ENCODE measurements at places on chromosomes 4 and X. TPM values are rescaled to one million over a fixed set of nuclear protein-coding genes. Genes with fewer than 3 reads are reported as not detected.

DNA sequence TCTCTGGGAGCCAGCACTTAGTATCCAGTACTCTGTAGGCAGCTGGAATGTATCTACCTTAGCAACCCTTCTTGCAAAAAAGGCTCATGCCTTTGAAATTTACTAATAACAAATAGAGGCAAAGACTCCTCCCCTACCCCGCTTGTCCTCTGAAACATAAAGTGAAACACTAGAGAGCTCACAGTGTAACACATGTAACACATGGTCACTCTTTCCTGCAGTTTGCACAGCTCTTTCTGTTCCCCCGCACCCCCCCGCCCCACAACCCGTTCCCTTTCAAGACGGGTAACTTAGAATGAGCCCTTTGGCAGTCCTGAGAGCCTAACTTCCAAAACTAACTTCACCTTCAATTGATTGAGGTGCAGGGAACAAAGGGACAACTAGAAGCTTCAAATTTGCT, 6.0 kb upstream of the BCORL1 start:
- no peak for DNase-seq

DNA sequence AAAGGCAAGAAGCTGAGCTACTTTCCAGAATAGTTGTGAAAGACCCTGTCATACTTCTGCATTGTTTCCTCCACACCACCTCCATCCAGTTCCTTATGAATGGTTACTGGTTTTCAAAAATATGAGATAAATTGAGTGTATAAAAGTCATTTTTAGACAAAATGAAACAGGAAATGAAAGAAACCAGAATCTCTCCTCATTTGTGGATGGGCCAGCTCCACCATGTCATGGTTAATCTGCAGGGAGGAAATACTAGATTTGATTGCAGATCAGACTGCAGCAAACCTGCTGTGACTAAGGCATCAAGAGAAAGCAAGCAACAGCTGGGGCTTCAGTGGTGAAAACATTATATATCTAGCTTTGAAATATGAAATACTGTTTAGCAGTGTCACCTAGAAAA, 23.8 kb downstream of the F9 start:
- no peak for DNase-seq

DNA sequence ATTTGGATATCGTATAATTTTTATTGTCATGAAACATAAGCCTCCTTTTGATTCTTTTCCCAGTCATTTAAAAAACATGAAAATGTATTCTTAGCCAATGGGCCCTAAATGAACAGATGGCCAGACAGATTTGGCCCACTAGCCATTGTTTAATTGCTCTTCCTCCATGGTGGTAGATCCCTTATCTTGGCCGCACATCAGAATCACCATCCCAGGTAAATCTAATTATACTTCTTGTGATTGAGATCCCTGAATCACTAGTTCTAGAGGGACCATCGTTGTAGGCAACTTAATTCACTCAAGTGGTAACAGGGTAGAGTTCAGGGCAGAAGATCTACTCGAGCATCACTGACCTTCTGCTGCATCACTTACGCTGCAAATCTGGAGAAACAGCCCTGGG, 24.1 kb upstream of the VCX3A start:
- DNase-seq: no peak

DNA sequence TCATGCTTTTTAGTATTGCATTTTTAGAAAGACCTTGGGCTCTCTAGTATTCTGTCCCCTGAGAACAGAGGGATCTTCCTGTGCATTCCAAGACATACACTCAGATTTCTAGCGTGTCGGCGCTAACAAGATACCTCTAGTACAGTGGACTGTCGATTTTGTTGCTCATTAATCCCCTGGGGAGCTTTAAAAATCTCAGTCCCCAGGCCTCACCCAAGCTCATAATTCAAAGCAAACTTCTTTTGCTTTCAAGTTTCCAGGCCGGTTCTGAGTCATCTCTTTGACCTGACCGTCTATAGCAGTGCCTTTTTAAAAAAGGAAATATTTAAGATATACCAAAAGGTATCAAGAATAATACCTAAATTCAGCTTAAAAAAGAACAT, 137.0 kb downstream of the AMMECR1 start:
- no peak for DNase-seq

The DDIT4L gene
- 6.1 TPM for total RNA-seq

The AIFM1 gene
- total RNA-seq: 15.0 TPM

DNA sequence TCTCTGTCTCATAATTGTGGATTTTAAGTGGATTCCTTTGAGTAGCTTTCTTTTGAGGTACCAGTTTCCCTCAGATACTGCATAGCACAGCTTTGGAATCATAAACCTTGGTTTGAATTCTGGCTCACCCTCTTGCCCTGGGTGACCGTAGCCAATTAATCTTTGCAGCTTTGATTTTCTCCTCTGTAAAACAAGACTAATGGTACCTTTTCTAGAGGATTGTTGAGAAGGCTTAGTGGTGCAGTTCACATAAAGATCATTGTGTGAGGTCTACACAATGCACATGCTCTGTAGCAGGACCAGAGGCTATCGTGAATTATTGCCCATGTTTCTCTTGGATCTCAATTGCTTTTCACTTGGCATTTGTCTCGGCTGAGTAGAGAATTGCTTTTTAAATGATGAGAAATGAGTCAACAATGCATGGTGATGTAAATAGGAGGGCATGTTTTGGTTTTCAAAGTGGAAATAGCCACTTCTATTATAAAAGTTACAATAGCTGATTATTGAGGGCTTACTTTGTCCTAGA, 47.9 kb downstream of the TMEM131L start:
- DNase-seq: no peak

DNA sequence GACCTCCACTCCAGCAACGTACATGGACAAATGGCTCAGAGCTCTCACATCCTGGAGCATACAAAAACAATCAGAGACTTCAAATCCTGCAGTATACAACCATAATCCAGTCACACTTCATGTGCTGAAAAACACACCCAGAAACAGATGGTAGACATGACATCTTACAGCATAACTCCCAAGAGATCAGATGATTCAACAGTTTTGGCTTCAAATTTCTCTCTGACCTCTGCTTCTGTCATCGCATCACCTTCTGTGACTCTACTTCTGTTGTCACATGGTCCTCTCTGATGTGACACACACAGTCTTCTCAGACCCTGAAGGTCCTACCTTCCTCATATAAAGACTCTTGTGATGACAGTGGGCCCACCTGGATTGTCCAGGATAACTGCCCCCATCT, 18.5 kb downstream of the SUV39H1 start:
- no peak for DNase-seq

DNA sequence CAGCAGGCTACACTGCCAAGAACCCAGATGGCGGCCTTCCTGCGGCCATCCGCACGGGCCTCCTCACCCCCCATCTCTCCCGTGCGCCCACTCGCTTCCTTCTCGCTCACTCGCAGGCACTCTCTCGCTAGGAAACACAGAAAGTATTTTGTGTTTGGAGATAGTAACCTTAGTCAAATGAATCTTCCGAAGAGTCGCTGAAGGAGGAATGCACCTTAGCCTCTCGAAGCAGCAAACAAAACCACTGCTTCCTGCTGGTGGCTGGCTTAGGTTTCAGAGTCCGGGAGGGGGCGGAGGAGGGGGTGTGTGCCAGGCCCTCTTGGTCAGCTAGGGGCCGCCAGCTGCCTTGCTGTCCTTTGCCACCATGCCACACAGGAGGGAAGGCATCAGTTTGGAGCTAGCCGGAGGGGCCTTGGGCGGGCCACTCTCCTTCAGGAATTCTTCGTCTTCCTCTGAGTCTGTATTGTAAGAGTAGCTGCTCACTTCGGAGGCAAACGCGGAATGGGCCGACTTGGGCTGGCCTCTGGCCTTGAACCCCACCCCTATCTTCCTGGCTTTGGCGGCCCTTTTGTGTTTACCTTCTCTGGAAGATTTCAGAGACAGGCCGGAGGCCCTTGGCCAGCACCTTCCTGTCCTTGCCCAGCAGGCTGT, 73.2 kb upstream of the UCP1 start:
- DNase-seq: no peak

DNA sequence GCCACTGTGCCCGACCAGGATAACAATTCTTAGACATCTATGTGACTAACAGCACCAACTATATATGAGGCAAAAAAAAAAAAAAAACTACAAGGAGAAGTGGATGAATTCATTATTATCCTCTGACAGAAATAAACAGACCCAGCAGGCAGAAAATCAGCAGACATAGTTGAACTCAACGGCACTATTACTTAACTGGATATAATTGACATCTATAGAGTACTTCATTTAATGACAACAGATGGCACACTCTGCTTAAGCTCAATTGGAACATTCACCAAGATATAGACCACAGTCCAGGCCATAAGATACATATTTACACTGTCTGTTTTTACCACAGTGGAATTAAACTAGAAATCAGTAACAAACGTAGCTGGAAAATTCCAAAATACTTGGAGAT, 13.3 kb downstream of the CLDN22 start:
- no peak for DNase-seq

DNA sequence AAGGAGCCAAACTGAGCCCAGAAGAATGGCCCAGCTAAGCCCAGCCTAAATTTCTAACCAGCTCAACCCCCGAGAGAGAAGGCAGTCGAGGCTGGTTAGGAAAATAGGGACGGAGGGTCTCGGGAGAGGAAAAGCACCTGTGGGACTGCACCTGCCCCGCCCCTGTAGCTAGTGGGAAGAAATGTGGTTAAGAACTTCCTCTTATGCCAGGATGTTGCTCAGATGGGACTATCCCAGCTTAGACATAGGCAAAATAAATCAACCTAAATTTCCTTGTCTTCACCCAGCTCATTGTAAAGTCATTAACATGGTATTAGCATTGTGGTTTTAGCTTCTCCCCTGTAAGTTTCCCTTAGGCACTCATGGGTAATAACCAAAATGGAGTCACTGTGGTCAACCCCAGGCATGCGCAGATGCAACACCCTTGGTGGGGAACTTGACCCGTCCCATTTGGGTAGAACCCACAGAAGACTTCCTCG, 86.8 kb downstream of the ZNF718 start:
- no peak for DNase-seq

DNA sequence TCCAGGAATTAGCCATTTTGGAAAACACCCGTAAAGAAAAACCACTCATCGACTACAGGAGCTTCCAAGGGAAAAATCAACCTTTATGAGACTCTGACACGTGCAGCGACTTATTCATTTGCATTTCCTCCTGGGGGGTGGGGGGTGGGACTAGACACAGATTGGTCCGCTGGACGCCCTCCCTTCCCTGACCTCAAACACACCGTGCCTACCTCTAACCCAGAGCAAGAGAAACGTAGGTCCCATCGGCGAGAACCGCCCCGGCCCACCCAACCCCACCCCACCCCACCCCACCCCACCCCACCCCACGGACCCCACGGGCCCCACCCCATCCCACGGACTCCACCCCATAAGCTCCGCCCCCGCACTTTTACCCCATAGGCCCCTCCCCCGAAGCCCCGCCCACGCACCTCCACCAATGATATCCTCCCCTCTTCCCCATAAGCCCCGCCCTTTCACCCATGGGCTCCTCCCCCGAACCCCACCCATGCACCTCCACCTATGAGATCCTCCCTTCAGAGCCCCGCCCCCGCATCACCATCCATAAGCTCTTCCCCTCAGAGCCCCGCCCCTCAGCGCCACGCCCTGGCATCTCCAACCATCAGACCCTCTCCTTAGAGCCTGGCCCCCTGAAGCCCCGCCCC, 1.1 kb downstream of the GTPBP6 start:
- DNase-seq: no peak

GRCh38 chr4:54230484-54231418, 1.7 kb downstream of the PDGFRA start:
- DNase-seq: peak; percentile 81
